Astrocyte of the cerebellum (primary cell): ENCODE measurements at places on chromosomes 7 and 10.
A peak's percentile ranks its signal among the peaks of the same experiment; 100 is the strongest.

DNA sequence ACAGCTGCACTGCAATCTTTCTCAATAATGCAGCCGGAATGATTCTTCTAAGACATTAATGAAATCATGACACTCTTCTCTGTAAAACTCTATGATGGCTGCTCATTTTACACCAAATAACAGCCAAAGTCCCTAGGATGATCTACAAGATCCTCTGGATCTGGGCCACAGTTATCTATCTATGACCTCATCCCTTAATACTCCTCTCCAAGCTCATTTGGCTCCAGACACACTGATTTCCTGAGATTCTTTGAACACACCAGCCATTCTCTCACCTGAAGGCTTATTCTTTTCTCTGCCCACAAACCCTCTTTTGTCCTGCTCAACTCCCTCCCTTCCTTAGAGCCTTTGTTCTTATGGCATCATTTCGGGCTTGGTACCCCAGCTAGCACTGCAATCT lies 577.4 kb upstream of the ANKRD30A start:
- DNase-seq = no peak

DNA sequence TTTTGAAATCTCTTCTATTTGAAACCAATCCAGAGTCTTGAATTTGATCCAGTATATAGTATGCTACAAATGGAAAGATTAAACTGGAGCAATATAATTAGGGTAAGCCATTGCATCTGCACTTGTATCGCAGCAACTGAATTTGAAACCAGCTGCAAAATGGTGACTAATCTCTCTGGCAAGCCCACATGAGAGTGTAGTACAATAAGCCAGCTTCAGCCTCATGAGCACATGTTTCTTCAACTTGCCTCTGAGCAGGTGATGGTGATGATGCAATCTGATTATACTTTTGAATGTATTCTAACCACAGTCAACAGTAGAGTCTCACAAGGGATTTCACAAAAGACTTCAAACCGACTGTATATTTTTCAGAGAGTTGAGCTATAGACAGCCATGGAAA lies 829 bp upstream of the RPA3 start:
- DNase-seq = peak; percentile 96

DNA sequence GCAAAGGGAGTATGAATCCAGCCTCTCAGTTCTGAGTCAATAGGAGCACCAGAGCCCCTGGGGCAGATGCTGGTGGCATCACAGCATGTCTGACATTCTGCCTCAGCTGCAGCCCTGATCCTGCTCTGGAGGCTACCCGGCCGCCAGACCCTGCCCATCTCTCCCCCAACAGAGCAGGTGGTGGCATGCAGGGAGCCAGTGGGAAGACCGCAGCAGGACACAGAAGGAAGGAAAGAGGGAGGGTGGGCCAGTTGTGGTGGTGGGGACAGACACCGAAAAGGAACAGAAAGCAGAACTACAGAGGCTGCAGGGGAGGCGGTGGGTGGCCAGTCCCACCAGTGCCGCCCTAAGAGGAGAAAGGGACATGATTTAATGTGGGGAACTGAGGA lies 35.3 kb downstream of the BLNK start:
- DNase-seq = no peak

DNA sequence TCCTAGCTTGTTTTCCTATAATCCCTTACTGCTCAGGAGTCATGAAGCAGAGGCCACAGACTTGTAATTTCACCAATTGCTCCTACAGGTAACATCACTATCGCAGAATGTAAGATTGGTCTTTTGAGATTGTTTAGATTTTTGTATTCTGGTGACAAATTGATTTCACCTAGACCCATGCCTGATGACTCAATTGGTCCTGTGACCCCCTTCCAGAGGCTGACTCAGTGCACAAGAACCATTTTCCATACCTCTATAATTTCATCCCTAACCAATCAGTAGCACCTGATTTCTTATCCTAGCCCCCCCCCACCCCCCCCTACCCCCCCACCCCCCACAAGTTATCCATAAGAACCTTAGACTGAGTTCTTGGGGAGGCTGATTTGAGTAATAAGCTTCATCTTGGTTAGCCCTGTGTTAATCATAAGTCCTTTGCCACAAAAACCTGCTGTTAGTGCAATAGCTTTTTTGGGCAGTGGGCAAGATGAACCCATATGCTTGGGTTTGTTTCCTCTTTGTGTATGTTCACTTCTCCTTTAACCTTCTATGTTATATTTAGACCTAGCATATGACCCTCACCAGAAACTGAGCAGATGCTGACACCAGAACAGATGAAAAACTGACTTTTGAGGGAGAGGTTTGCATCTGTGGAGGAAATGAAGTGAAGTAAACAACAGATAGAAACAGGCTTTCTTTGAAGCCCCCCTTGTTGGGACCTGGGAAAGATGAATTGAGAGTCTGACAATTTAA lies 187.1 kb downstream of the KIF20B start:
- no peak for DNase-seq

- no peak for DNase-seq
These were observed 77.5 kb downstream of the GPR26 start for GRCh38 chr10:123743441-123744223.

DNA sequence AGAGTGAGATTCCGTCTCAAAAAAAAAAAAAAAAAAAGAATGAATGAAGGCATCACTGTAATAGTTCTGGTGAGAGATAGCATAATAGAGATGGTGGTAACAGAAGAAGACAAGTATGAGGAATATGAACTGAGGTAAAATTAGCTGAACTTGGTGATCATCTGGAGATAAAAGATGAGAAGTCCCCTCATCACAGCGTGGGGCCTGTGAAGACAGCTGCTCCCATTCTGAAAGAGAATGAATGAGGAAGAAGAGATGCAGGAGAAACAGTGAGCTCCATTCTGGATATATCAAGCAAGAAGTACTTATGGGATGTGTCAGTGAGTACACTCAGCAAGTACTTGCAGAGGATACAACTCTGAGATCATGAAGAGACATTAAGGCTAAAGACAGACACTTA lies 28.7 kb downstream of the ARMH3 start:
- DNase-seq = no peak
